Occipital lobe (tissue), 3 donors: ENCODE measurements at places on chromosomes 2 and 18. TPM values are rescaled to one million over a fixed set of nuclear protein-coding genes. Genes with fewer than 3 reads are reported as not detected.

GRCh38 chr2:31894656-31895055, 116.2 kb downstream of the MEMO1 start:
- DNase-seq: no peak

DNA sequence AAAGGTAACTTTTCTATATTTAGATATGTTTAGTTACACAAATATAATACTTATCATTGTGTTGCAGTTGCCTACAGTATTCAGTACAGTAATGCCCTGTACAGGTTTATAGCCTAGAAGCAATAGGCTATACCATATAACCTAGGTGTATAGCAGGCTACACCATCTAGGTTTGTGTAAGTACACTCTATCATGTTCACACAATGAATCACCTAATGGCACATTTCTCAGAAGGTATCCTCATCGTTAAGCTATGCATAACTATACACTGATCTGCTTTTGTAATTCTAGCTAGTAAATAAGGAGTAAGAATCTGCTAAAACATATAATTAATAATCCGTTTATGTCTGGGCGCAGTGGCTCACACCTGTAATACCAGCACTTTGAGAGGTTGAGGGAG, 102.1 kb downstream of the COMMD1 start:
- no peak for DNase-seq

GRCh38 chr2:30613001-30613400, 166.0 kb downstream of the LCLAT1 start:
- no peak for DNase-seq

DNA sequence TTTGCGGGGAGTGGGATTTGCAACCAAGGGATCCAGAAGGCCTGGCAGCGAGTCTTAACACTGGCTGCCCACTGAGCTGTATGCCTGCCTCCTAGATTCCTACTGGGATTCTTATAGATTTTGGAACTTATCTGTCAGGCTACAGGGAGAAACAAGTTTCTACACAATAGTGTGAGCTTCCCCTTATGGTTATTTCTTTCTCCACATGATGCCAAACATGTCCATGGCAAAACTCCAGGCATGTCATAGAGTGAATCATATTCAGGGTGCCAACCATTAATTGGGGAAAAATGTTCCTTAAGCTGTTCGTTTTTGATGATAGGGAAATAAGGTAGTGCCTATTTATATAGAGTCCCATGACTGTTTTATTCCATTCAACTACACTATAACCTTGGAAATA, 1185.2 kb upstream of the CELF4 start:
- DNase-seq: no peak

DNA sequence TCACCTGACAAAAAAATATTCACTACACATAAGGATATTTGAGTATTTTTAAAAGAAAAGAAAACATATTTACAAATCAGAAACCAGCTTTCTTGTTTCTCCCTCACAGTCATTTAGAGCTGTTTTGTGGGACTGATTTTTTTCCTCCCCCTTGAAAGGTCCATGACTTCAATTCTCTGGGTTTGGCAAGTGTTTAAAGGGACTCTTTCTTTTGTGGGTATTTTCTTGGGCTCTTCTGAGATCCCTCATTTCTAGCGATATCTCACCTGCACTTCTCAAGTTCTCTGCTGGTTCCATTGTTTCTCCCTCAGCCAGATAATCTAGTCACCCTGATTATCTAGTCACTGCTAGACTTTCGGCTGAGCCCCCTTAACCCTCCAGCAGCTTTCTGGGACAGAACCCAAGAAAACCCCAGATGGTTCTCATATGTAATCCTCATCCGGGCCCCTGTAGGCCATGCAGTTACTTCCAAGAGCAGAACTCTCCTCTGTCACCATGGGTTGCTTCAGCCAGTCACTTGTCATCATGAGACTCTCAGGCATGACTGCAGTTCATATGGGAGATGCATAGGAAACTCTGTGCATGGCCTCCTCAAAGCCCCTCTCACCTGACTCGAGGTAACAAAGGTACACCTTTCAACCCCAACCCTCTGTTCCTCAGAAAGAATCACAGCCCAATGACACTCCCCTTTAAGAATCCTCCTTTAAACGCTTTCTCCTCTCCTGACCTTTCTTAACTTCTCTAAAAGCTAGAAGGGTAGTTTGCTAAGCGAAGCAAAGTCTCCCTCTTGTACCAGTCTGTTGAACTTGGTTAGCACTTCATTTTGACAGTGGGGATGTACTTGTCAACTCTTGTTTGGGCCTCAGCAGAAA, 36.7 kb upstream of the ITGA4 start:
- no peak for DNase-seq

Gene HOXD13
- total RNA-seq: not detected
